ENCODE measurements at places on chromosomes 11 and 22. TPM values are rescaled to one million over a fixed set of nuclear protein-coding genes. Genes with fewer than 3 reads are reported as not detected.

Gene HIRA
- 47.6 TPM for total RNA-seq

Gene OR5B21
- total RNA-seq = not detected

Gene LIF
- 288 TPM for total RNA-seq

Gene BUD13
- 33.4 TPM for total RNA-seq

Gene TRIOBP
- 20.8 TPM for total RNA-seq

Gene GP1BB
- not detected for total RNA-seq

Gene RABL2B
- 21.1 TPM for total RNA-seq

- no peak for DNase-seq
Measured at GRCh38 chr11:66717925-66718319, 11.1 kb downstream of the SPTBN2 start.

- no peak for DNase-seq
Measured at GRCh38 chr22:33897448-33897835, 22.8 kb downstream of the LARGE1 start.

DNA sequence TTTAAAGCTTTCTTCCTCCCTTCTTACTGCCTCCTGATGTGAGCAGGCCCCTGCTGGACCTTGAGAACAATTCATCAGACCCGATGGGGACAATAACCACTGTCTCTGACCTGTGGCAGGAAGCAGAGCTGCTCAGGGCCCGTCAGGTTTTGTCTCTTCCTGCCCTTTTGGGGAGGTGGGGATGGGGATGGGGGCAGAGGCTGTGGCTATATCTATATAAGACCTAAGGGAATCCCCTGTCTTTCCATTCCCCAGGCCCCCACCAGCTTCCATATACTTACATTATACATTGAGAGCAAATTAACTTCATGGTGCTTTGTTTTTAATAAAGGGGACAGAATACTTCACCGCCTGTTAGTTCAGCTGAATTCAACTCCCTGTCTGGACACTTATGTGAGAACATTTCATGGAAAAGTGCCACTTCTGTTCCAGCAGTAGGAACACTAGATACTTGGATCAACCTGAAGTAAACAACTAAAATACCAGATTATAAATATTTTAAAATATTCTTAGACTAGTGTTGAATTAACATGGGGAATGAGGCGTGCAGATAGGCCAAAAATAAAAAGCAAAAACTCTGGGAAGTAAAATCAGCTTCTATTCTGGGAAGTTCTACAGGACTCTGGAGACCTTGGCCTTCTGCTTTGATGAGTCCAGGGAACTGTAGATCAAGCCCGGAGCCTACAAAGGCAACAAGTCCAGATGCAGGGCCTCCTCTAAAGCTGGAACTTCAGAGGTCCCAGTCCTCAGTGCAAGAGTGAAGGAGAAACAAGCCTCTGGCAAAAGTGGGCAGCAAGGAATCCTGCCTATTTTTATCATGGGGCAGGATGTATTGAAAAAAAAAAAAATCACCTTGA, 11.1 kb downstream of the ZP1 start:
- DNase-seq = no peak

DNA sequence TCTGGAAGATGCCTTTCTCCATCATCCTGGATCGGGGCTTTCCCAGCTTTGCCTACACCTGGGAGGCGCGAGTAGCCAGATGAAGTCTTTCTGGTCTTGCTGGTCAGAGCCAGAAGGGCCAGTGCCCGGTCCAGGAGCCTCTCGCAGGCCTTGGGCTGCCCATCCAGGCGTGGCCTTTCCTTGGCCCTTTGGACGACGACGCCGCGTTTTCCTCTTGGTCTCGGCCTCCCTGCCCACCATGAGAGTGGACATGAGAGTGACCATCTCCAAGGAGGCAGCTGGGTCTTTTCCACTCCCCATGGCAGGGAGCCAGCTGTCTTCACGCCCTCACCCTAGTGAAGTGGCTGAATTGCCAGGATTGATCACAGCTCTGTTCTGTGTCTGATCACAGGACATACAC, 3.5 kb downstream of the PTDSS2 start:
- DNase-seq = no peak

GRCh38 chr22:48366591-48366990, 1461.1 kb downstream of the BRD1 start:
- no peak for DNase-seq

- DNase-seq = no peak
Measured at GRCh38 chr11:33325451-33325850, 68.3 kb downstream of the HIPK3 start.

- DNase-seq = no peak
Measured at GRCh38 chr11:12731841-12732336, 57.7 kb downstream of the TEAD1 start.

GRCh38 chr22:29320546-29320945, 5.0 kb upstream of the RASL10A start:
- DNase-seq = no peak

- no peak for DNase-seq
Measured at GRCh38 chr11:65184146-65184545, 2.4 kb downstream of the CAPN1 start.

GRCh38 chr11:122226810-122227379, 110.9 kb upstream of the BLID start:
- DNase-seq = no peak

- DNase-seq = no peak
Measured at GRCh38 chr11:74480688-74481417, 12.7 kb downstream of the LIPT2 start.

DNA sequence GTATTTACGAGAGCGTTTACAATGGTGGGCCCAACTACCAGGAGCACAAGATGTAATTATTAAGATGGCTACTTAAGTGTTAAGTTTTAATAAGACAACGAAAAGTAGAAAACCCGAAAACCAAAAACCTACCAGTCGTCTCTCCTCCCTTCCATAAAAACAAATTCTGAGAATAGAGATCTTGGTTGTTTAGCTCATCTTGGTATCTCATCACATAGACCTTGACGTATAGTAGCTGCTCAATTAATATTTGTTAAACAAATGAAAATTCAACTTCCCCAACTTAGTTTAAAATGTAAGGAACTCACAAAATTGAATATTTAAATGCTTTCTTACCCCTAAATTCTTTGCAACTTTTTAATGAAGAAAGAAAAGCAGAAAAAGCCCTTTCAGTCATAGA, 669 bp downstream of the KDM4D start:
- no peak for DNase-seq

- no peak for DNase-seq
Measured at GRCh38 chr22:37094239-37094638, 15.3 kb downstream of the TMPRSS6 start.

Data from activated naive CD8-positive, alpha-beta T cell treated with anti-CD3 and anti-CD28 coated beads for 36 hours (primary cell).